B cell (primary cell): ENCODE measurements at places on chromosomes 4 and X.

DNA sequence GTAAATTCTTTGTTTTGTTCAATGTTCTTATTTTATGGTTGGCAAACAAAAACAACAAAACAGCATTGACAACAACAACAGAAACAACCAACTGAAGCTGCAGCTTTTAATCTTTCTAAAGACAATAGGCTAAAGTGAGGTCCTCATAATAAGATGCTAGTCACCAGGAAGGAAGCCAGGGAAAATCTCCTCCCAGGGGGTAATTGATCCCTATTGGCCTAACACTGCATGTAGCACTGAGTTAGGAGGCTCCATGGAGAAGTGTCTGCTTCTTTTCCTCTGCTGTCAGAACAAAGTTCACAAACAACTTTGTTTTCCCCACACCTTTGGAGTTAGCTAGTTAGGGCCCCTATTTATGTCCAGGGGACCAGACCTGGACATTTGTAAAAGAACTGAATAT, 4.7 kb upstream of the LRAT start:
- DNase-seq: no peak

DNA sequence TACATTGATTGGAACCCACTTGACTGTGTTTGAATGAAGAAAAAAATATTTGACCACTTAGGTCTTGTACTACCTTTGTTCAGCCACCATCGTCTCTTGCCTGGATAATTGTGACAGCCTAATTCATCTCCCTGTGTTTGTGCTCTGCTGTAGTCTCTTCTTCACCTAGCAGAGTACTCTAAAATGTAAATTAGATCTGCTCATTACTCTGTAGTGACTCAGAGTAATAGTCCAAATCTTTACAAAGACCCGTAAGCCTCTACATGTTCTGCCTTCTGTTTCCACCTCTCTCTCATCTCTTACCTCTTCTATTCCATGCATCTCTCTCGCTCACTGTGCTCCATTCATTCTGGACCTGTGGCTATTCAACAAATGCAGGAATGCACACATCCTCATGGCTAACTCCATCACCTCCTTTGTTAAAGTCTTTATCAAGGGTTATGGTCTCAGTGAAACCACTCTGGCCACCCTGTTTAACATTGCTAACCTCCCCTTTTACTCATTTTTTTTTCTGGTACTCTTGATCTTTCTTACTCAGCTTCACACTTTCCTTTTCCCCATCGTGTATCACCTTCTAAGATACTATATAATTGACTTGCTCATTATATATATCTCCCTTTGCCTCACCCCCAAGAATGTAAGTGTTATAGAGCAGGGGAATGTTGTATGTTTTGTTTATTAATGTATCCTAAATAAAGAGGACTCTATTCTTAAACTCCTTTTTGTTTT, 98.4 kb downstream of the STIM2 start:
- no peak for DNase-seq

DNA sequence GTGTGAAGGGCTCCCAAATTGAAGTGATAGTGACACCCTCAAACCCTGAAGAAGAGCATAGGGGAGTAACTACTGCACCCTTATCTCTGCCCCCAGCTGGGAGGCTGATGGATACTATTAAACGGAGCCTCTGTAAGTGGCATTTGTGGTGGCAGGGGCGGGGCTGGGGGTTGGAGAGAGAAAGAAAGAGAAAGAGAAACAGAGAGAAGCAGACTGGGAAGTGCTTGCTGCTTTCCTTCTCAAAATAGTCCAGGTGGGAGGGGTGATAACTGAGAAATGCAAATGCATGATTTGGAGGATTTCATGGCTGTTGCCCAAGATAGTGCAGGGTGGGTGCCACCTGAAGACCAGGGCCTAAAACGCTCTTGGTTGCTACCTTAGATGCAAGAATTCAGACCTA, 253.5 kb upstream of the GATB start:
- peak; percentile 35 for DNase-seq

GRCh38 chr4:88517825-88518224, 5.8 kb downstream of the PYURF start:
- no peak for DNase-seq

- no peak for DNase-seq
Measured at GRCh38 chr4:19327364-19327763, 924.3 kb upstream of the SLIT2 start.

DNA sequence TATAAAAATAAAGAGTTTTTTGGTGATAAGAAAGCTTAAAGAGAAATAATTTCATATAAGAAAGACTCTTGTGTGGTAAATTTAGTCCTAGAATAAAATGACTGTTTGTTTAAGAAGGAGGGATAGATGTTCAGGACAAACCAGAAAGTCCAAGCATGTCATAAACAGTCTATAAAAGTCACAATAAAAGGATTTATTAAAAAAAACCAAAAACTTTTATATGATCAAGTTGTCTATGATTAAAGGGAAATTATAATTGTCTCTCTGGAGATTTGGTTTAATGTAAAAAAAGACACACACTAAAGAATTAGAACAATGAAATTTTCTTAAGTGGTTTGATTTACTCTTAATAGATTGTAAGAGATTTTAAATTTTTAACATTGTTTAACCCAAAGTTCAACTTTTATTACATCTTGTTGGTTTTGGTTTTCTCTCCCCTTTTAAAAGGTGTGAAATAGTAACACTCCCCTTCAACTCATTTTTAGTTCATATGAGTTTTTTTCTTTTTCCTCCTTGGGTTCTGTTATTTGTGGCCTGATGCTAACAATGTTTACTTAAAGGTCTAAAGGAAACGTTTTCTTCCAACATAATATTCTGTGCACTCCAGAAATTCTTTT, 89.7 kb downstream of the PDHA2 start:
- no peak for DNase-seq

DNA sequence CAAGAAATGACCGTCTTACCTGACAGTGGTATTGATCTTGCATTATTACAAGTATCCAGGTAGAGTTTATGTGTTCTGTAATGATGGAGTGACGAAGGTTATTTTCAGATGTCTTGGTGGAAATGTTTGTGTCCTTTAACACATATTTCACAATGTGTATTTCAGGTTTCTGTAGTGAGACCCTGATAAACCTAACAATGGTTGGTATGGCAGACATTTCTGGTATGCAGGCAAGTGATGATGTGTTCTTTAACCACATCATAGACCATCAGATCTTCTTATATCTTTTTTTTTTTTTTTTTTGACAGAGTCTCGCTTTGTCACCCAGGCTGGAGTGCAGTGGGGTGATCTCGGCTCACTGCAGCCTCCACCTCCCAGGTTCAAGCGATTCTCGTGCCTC, 14.6 kb upstream of the ATXN3L start:
- DNase-seq: no peak

DNA sequence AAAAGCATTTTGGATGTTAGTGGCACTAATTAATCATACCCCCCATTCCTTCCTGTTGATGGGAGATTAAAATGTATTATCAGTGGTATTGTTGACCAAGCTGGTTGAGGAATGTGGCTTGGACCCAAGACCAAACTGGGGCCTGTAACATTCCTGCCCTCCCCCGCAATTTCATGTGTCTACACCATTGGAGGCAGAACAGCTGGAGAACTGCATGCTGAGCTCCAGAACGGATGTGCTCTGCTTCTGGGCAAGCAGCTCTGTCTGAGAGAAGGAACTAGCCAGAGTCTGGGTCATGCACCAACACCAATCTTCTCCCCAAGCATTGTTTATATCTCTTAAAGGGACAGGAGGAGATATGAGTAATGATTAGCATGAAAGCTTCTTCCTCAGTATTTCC, 185.5 kb downstream of the CEP135 start:
- DNase-seq: no peak

DNA sequence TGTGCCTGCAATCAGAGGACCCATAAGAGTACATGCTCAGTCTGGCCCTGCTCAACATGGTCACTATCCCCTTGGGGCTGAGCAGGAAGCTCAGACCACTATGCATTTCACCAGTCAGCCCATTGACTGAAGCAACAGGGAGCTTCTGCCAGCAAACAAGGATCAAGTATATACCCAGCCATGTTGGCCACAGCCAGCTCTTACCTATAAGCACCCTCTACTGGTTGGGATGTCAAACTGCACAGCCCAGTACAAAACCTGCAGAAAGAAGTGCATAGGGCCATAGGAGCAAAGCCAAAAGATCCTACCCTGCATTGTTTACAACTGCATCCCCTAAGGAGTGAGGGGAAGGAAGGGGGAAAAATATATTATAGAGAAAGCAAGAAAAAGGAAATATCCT, 214.4 kb upstream of the CPEB2 start:
- peak; percentile 33 for DNase-seq

- no peak for DNase-seq
Measured at GRCh38 chrX:125628435-125628834, 308.8 kb downstream of the TEX13C start.

DNA sequence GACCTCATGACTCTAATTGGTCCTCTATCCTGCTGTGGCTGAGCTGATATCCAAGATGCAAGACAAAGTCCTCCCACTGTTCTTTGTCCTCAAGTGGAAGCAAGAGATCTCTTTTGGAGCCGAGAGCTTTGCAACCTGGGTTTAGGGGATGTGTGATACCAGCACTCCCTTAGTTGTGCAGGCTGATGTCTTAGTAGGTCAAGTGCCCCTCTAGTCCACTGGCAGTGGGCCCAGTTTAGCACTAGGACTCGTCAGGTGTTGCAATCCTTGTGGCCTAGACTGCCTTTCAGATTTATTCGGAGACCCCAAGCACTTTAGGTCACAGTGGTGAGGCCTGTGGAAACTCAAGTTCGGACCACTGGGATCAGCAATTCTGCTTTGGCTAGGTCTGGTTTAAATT, 64.0 kb downstream of the GPRASP3 start:
- no peak for DNase-seq

- DNase-seq: no peak
Measured at GRCh38 chr4:169071747-169072146, 61.7 kb upstream of the CBR4 start.

DNA sequence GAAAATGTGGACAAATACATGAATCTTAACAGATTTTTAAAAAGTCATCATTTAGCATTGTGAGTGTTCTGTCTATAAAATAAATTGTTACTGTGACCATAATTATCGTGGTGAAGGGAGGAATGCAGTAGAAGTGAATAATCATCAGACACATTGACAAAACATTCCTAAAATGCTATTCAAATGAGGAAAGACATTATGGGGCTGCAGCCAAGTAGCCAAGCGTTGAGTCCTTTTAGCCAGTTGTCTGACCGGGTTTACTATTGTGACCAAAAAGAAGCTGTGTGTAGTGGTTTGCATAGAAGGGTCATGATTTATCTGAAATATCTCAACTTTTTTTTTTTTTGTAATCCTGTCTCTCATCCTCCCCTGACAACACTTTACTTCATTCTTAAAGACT, 19.5 kb downstream of the WWC2 start:
- no peak for DNase-seq

DNA sequence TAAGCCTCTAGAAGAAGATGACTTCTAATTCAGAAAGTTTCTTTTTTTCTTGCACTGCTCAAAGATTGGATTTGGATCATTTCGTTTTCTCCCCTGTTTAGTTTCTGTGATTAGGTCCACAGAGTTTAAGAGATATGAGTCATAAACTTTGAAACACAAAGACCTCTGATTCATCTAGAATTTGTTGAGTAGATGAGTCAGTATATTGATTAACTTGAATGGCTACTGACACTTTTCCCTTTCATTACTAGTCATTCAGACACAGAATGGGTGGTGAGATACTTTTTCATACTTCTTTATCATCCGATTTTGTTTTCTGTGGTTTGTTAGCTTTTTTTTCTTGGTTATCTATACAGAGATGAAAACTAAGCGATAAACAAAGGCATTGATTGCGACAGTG, 34.1 kb upstream of the AFF2 start:
- DNase-seq: no peak

DNA sequence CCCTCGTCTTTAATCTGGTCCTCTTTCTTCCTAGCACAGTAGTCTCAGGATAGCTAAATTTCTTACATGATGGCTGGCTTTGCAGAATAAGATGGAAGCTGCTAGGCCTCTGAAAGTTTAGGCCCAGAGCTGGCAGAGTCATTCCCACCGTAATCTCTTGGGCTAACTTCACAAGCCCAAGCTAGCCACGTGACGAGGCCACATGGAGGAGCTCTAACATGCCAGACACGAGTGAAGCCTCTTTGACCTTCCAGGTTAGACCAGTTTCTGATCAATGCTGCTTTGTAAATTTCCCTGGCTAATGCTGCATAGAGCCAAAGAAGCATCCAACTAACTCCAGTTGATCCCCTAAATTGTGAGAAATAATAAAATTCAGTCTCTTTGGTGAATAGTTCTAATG, 9.5 kb upstream of the CENPE start:
- DNase-seq: no peak

- no peak for DNase-seq
Measured at GRCh38 chrX:16191605-16192004, 24.3 kb downstream of the MAGEB17 start.

- DNase-seq: no peak
Measured at GRCh38 chr4:87819281-87819919, 13.4 kb upstream of the MEPE start.

- DNase-seq: no peak
Measured at GRCh38 chrX:11965436-11965835, 172.8 kb upstream of the FRMPD4 start.

DNA sequence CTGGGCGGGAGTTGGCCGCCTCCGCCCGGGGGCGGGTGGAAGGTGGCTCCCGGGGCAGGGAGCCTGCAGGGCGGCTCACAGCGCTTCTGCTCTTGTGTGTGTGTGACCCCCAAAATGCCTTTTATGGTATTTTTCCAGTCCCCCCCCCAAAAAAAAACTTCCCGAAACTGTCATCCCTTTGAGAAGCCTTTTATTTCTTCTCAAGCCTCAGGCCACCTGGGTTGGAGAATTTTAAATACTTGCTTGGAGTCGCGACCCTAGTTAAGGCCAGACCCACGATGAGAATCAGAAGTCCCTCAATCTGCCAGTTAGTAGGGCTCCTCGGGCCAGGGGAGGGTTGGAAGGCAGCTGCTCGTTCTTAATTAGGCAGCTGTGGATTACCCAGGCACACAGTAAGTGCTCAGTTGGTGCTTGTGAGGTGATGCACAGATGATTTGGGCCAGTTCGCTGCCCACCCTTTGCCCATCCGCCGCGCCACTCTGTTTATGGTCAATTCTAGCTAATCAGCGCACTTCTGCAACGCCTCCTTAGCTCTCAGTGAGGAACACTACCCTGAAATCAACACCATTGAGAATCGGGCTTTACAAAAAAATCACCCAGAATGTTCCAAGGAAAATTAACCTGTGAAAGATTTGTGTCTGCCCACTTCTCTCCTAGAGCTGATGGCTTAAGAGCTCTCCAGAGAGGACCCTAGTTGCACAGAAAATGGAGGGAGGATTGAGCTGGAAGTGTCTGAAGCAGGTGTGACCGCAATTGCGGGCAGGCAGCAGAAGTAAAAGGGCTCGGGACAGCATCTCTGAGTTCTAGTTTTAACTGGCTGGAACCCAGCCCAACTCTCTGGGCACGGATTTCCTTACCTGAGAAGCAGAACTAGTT, 648 bp upstream of the SCD5 start:
- DNase-seq: peak; percentile 29

- no peak for DNase-seq
Measured at GRCh38 chr4:33085709-33086108, 2365.5 kb downstream of the PCDH7 start.

- DNase-seq: no peak
Measured at GRCh38 chr4:139438141-139438540, 15.8 kb upstream of the RAB33B start.

DNA sequence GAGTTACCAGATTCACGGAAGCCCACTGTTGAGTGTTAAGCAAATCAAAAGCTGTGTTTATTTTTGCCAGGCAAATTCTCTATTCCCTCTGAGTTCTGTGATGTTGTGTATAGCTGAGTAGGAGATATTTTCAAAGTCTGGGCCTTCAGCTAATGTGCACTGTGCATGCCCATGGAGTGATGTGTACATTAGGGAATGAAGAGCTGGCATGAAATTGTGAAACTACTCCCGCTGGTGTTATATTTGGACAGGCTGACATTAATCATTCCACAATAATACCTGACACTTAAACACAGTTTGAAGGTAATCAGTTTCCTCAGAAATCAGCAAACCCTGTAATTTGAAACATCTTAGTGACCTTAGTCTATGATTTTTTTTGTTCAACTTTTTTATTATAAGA, 88.1 kb upstream of the MBNL3 start:
- no peak for DNase-seq
